ENCODE measurements at places on chromosomes 13 and 19.

GRCh38 chr13:25752957-25753551 lies 298.8 kb downstream of the SHISA2 start:
- DNase-seq = no peak

GRCh38 chr13:90455823-90456222 lies 891.7 kb upstream of the MIR17HG start:
- DNase-seq = no peak

- DNase-seq = no peak
Observed at GRCh38 chr19:405121-405965, 3.6 kb downstream of the C2CD4C start.

DNA sequence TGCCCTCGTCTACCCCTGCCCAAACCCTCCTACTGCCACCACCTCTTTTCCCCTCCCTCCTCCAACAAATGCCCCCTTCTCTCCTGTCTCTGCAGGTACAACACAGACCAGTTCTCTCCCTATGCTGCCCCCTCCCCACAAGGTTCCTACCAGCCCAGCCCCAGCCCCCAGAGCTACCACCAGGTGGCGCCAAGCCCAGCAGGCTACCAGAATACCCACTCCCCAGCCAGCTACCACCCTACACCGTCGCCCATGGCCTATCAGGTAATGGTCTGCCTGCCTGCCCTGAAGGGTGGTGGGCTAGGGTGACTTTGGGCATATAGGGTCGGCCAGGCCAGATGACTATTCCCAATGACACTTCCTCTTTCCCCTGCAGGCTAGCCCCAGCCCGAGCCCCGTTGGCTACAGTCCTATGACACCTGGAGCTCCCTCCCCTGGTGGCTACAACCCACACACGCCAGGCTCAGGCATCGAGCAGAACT lies 6.5 kb upstream of the TIMM50 start:
- DNase-seq = peak; percentile 53

DNA sequence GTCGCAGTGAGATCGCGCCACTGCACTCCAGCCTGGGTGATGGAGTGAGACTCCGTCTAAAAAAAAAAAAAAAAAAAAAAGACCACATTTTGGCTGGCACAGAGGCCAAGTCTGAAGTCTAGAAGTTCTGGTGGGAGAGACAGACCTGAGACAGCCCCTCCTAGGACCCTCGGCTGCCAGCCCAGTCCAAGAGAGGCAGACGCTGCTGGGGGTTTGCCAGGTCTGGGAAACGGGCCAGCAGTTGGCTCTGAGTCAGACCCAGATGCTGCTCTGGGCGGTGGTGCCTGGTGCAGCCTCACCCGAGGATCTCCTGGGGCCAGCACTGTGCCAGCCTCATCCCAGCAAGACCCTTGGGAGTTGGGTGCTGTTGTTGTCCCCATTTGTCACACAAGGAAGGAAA lies 5.8 kb downstream of the FCHO1 start:
- DNase-seq = no peak

GRCh38 chr19:43485951-43486350 lies 18.6 kb downstream of the PHLDB3 start:
- DNase-seq = no peak

GRCh38 chr13:45280011-45280410 lies 61.0 kb downstream of the TPT1 start:
- DNase-seq = no peak

DNA sequence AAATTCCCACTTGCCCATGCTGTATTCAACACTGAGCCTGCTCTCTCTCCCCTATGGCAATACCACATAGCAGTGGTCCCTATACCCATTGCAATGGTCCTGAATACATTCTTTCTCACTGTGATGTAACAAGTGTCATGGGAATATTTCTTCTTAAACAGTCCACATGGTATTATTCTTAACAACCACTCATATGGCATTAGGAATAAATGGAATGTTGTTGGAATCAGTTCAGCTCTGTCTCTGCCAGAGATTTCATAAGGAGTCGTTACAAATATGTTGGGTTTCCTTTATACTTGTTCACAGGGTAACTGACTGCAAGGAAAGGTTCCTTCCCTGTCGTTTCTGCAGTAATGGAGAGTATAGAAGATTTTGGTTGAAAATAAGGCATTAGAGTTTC lies 128.3 kb upstream of the SPATA13 start:
- DNase-seq = no peak

GRCh38 chr13:50162567-50162966 lies 147.3 kb downstream of the KCNRG start:
- no peak for DNase-seq

DNA sequence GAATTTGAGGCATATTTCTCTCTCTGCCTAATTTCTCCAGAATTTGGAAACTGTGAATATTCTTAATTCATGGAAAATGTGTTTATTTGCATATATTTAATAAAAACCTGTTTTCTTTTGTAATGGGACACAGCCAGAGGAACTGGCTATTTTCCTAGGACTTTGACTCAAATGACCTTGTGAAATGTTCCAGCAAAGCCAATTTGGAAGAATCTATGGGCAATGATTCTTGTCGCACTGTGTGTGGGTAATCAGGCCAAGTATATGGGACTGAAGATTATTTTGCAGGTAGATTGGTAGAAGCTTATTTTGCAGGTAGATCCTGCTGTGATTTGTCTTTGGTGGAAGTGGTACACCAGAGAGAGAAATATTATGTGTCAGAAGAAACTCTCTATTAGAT lies 38.8 kb downstream of the SUCLA2 start:
- DNase-seq = no peak

DNA sequence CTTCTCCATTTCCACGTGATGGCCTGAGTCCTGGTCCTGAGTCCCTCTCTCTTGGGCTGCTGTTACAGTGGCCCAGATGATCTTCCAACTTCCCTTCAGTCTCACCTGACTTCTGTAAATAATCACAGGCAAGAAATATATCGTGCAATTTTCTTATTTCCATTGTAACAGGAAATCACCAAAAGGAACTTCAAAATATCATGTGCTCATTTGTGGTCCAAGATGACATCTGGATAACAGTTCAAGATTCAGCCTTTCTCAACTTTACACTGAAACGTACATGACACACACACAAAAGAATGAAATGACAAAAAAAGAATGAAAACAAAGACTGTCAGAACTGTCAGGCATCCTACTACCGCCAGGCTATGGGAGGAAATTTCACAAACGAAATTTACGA lies 22.0 kb upstream of the RAP2A start:
- DNase-seq = no peak

DNA sequence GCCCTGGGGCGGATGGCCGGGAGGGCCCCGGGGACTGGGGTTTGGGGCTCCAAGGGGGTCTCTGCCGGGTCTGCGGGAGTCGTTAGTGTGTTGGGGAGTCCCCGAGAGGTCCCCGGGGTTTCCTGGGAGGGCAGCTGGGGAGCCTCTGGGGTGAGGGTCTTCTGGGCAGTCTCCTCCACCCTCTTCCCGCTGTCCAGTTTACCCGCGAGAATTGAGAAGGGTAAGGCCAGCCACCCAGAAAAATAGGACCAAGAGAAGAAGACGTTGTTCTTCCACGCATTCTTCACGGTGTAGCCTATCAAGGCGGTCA lies 1.0 kb upstream of the ETFB start:
- DNase-seq = no peak

DNA sequence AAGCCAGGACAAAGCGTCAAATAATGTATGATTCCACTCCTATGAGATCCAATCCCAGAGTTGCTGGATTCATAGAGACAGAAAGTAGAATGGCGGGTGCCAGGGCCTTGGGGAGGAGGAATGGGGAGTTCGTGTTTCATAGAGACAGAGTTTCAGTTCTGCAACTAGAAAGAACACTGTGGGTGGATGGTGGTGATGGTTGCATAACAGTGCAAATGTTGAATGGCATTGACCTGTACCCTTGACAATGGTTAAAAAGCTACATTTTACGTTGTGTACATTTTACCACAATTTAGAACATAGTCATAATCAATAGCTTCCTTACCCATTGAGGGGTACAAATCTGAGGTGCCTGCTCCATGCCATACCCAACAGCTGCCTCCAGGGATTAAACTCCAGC lies 33.4 kb downstream of the MBD3L2B start:
- no peak for DNase-seq

DNA sequence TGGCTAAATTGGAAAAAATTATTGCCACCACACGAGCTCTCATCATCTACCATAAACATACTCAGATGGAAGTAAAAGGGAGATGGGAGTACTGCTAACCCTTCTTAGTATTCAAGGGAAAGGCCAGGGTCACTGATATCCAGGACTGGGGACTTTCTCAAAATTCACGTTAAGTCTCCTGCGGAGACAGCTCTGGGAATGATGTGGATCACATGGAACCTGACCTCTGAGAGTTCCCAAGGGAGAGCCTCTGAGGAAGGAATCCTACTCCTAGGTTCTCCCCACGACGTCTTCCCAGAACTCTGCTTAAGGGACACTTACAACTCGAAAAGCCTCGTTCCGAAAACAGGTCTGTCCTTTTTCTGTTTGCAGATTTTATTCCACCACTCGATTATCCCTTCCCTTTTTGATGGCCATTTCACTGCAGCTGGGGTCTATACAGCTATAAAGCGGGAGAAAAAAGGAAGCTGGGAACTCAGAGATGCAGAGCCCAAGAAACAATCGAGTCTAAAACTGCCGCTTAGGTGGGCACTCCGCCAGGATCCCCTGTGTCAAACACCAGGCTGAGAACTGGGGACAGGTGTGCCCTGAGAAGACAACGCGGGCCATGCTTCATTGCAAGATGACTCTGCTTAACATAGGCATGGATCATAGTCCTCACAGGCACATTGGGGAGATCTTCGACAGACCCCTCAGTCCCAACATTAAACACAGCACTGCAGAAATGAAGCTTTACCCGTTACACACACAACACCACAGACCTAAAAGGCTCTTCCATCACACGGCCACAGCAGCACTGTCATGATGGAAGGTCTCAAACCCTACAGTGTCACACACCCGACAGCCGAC lies 823 bp upstream of the ZNF567 start:
- DNase-seq = no peak

GRCh38 chr19:17184371-17184841 lies 30.8 kb upstream of the USE1 start:
- peak; percentile 37 for DNase-seq
